Retina (tissue), 1 donor: ENCODE measurements at places on chromosomes 1 and 21.

GRCh38 chr1:216531263-216532239, 108.3 kb upstream of the USH2A start:
- DNase-seq = no peak

DNA sequence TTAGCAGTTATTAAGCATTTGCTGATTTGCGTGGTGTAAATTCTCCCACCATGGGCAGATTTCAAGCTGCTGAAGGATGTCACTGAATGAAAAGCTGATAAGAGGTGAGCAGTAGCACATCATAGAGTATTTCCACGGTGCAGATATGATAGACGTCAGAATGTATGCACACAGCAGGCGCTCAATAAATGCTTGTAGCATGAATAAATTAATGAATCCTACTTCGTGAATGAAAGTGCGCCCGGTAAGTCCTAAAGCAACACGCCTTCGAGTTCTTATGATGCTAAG, 510 bp upstream of the UBIAD1 start:
- DNase-seq = peak; percentile 66

- no peak for DNase-seq
These were observed 117.0 kb downstream of the TGFB2 start for GRCh38 chr1:218462116-218462515.

DNA sequence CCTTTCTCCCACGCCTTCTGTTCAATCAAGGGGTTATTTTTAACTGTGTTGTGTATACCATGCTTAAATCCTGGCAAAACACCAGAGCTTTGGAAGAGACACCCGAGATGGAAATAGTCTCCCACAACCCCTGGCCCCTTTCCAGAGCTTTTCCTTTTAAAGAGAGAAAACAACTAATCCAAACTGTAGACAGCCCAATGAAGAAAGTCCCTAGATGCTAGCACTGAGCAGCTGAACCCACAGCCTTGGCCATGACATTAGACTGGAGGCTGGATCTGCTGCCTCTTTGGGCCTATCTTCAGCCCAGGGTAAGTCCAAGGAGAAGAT, 64.9 kb upstream of the ARTN start:
- no peak for DNase-seq

- DNase-seq = no peak
These were observed 21.2 kb upstream of the LGALS8 start for GRCh38 chr1:236502579-236502971.

- no peak for DNase-seq
These were observed 370.5 kb downstream of the NPHP4 start for GRCh38 chr1:5621692-5622091.

DNA sequence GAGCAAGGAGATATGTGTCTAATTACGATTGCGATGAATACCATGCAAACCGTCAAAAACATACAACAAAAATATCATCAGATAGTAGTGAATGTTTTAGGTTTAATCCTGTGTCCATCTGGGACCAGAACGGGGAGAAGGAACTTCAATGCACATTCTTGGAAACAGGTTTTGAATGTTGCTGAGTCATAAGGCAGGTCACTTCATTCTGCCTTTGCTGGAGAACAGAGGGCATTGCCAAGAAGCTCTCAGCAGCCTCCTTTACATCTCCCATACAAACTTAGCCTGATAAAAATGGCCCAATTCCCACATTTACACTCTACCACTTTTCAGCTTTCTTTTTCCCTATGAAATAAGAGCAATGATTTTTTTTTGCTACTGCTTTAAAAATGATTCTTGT, 78.0 kb upstream of the KCNJ6 start:
- DNase-seq = no peak

GRCh38 chr1:44113095-44113609, 5.5 kb upstream of the KLF17 start:
- DNase-seq = no peak

DNA sequence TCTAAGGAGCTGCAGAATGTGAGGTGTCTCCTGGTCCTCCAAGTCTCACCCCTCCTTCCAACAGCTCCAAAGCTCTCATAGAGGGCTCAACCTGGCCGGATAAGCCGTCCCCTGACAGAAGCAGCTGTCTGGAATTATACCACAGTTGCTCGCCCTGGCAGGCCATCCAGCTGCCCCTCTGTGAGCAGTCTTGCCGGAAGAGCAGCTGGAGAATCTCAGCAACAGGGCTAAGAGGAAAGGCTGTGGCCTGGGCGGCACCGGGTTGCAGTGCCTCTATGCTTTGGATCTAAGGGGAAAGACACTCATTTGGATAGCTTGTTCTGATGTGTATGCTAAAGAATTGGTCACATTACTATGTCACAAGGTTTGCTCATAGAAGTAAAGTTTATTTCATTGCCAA, 12.4 kb downstream of the TMCC2 start:
- DNase-seq = no peak

DNA sequence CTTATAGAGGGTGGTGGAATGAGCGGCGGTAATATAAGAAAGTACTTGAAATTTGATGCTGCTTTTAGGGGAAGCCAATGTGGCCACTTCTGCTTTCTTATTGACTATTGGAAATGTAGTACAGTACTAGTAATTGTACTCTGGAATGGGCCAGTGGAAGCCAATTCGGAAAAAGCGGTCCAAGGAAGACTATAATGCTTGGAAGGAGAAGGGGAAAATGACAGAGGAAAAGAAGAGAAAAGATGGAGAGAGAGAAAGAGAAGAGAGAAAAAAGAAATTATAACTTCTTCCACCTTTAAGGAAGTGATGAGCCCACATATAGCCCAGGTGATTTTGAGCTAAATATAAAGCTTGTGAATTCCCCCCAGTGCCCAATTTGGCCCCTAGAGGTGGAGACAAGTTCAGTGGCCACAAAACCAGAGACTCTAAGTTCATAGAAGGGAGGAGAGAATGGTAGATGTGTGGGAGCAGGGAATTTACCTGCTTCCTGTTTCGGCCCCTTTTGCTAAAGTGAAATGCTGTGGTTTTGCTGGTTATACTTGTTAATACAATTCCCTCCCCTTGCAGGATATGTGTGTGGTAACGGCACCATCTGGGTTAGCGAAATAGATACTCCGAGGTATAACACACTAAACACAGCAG, 35.7 kb upstream of the DUSP10 start:
- DNase-seq = no peak

DNA sequence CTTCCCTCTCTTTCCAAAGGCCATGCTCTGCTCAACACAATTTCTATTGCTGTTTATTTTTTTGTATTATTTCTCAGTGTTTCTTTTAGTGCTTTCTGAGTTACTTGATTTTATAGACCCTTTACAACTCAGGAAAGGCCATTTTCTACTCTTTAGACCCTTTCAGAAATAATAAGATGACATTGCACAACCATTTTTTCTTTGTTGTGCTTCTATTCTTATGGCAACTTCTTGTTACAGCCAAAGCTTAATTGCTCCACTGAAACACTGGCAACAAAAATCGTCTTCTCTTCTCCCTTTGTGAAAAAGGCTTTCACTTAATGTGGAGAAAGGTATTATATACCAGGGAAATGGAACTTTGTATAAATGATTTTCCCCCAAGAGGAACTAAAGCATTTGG, 39.0 kb upstream of the SAMSN1 start:
- no peak for DNase-seq

DNA sequence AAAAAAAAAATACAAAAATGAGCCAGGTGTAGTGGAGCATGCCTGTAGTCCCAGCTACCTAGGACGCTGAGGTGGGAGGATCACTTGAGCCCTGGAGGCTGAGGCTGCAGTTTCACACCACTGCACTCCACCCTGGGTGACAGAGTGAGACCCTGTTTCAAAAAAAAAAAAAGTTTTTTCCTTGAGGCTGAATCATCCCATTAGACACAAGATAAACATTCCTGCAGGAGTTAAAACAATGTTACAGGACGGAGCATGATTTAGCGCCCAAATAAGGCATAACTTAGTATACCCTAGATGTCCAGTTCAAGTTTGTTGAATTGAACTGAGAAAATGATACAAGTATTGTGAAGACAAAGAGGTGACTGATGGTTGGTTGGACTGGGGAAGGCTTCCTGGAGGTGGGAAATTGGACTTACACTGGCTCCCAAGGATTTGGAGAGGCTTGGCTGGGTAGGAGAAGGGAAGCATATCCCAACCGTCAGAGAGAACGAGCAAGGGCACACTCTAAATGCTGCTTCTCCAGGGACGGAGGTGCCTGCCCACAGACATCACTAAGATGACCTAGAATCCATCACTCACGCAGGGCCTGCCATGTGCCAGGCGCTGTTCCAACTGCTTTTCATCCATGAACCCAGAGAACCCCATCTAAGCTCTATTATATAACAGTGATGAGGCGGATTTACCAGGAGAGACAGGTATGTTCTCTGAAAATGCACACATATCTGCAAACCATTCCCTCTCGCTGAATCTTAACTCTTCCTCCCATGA, 610.6 kb downstream of the KIF26B start:
- DNase-seq = no peak

GRCh38 chr1:155134880-155135414, 705 bp upstream of the SLC50A1 start:
- DNase-seq = no peak

GRCh38 chr1:32622806-32623681, 27.3 kb downstream of the ZBTB8OS start:
- DNase-seq = no peak

GRCh38 chr1:226915672-226915995, 24.5 kb upstream of the COQ8A start:
- DNase-seq = no peak

DNA sequence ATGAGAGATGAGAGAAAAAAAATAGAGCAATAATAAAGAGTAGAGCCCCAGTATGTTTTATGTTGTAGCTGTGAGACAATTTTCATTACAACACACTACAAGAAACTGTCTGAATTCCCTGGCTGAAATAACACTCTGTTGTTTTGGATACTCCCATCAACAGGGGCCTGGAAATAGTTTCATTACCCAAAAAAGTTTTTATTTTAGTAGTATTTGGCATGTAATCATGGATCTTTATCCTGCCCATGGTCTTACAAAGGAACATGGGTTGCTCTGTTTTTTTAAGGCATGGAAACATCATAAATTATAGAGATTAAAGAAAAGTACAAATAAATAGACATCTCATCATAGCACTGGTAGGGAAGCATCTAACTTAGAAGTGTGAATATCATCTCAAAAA, 56.3 kb downstream of the GNG12 start:
- no peak for DNase-seq

DNA sequence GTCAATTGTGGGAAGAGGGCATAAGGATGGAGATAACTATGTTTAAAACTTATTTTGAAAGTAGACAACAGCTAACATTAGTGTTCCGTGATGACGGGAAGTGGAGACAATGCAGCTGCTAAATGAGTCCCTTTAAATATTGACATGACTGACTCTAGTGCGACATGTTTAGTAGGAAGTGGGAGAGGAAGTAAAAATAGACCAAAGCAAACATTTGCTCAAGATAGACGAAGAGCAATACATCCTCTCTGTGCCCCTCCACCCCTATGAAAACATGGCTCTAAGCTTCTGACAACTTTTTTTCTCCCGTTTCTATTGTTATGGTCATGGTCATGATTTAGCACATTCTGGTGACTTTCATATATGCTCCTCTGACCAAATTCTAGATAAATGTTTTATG, 60.0 kb upstream of the HMCN1 start:
- DNase-seq = no peak

DNA sequence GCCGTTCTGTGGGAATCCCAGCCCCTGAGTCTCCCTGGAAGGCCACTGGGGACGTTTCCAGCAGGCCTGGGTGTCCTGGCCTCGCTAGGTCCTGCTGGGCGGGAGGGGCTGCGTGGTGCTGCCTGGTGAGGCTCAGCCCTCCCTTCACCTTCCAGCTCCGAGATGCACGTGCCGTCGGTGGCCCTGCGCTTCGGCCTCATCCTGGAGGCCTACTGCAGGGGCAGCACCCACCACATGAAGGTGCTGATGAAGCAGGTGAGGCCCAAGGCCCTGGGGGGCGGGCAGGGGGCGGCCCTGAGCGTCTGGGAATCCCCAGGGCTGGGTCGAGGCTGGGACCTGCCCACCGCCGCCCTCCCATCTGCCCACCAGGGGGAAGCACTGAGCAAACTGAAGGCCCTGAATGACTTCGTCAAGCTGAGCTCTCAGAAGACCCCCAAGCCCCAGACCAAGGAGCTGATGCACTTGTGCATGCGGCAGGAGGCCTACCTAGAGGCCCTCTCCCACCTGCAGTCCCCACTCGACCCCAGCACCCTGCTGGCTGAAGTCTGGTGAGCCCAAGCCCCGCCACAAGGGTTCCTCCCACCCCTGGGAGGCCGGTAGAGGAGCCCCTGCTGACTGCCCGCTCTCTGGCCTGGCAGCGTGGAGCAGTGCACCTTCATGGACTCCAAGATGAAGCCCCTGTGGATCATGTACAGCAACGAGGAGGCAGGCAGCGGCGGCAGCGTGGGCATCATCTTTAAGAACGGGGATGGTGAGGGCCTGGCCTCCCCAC, 70.3 kb downstream of the PIK3CD start:
- peak; percentile 79 for DNase-seq

- no peak for DNase-seq
These were observed 35.0 kb downstream of the BATF3 start for GRCh38 chr1:212664409-212665199.

DNA sequence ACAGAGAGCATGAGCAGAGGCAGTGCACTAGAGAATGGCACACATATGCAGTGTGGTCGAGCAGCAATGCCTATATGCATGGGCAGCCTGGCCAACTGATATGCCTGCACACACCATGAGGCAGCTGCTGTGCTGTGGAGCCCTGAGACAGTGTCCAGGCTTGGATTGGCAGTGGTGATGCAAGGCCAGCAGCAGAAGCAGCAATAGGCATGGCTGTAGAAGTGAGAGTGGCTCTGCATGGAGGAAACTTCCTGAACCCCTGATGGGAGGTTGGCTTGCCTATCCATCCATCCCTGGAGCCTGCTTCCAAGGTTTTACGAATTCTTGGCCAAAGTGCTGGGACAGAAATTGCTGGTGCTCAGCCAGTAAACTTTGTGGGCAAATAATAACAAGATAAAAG, 89.7 kb downstream of the DIRAS3 start:
- no peak for DNase-seq

GRCh38 chr1:27567971-27568299, 36.0 kb downstream of the AHDC1 start:
- peak; percentile 40 for DNase-seq

DNA sequence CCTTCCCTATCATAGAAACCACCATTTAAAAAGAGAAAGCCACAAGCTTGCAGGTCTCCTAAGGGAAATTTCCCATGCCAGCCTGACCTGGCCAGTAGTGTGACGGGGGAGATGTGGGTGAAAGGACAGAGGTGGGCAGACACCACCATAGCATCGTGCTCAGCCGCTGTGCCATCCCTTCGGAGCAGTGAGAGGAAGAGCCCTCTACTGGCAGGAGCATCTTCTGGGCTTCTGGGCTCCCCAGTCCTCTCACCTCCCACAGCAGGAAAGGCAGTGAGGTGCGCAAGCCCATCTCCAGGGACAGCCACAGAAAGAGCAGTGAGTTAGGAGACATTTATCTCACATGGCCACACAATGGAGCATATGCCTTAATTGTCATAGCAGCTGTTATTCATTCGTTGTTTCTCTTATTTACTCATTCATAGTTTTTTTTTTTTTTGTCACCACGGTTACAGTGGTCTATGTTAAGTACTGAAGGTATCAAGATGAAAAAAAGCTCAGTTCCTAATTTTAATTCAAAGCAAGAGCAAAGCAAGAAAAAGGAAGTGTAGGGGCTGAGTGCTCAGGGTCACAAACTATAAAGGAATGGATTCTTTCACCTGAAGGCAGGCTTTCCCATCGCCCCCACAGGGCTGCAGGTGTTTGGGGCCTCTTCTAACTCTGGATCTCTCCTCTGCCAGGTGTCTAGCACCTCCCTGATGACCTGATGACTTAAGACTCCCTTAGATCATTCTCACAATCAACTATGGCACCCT, 48.8 kb upstream of the CAMK1G start:
- DNase-seq = no peak

GRCh38 chr1:240478536-240478935, 133.4 kb downstream of the GREM2 start:
- no peak for DNase-seq

- no peak for DNase-seq
These were observed 11.1 kb downstream of the POFUT2 start for GRCh38 chr21:45276596-45276995.
